ENCODE measurements at places on chromosomes 7 and 10.

GRCh38 chr10:44589181-44589943 lies 204.5 kb upstream of the CXCL12 start:
- no peak for DNase-seq

- DNase-seq, result no peak
Measured at GRCh38 chr7:151056283-151056665, 1.4 kb downstream of the CDK5 start.

- no peak for DNase-seq
Measured at GRCh38 chr10:19546224-19546623, 270.0 kb upstream of the PLXDC2 start.

DNA sequence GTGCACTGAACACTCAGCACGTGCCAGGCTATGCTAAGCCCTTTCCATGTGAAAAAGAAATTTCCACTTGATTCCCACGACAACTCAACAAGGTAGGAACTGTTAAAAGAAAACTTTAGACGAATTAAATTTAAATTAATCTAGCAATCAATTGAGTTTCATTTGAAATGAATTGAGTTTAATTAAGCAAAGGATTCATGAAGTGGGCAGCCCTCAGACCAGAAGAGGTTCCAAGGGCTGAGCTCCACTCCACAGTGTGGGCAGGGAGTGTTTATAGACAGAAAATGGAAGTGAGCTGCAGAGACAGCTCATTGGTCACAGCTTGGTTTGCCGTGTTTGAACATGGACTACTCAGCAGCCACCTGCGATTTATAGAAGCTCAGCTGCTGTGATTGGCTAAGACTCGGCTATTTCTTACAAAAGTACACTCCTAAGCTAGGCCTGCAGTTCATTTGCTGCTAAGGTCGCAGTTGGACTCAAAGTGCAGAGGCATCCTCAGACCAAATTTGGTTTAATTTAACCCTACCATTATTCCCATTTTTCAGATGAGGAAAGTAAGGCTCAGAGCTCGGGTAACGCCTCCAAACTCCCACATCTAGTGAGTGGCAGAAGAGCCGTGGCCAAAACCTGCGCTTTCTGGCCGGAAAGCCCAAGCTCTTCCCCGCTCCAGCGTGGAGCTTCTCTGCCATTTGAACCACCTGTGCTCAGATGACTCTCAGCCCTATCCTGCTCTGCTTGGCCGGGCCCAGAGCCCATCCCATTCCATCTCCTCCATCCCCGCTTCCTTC lies 24.9 kb downstream of the CALML3 start:
- no peak for DNase-seq

GRCh38 chr7:69534461-69535041 lies 63.7 kb upstream of the AUTS2 start:
- no peak for DNase-seq

GRCh38 chr7:151150388-151150787 lies 17.1 kb downstream of the GBX1 start:
- no peak for DNase-seq

- DNase-seq, result peak; percentile 83
Measured at GRCh38 chr10:35195361-35196306, 69.0 kb downstream of the CREM start.

GRCh38 chr10:8301831-8302230 lies 247.3 kb downstream of the GATA3 start:
- no peak for DNase-seq

- no peak for DNase-seq
Measured at GRCh38 chr10:71601273-71601672, 118.3 kb downstream of the C10orf105 start.

DNA sequence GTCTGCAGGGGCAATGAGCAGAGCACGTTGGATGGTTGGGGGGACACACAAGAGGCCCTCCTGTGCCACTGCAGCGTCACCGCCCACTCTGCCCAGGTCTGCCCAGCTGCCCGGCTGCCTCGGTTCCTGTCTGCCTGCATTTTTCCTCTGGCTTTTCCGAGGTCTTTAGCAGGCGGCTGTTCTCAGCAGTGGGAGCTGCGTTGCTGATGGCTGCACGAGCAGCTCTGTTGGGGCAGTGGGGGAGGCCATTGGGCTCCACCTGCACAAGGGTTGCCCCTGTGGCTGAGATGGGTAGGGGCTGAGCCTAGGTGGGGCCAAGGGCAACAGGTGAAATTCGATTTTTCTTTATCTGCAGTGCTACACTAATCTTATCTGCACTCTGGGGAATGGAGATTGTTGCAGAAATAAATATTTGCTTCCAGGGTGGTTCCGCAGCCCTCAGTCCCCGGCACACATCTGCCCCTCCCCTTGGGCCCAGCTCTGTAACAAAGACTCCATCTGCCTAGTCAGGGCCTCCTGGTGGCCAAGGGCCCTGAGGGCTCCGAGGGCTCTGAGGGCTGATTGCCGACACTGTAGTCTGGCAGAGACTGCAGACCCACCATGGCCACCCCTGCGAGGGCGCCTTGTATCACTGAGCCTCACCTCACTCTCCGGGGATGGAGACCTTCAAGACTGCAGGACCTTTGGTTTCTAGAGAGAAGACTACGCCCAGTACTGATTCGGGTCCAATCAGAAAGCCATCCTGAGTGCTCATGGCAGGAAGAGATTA lies 141.7 kb upstream of the SHH start:
- DNase-seq, result no peak

DNA sequence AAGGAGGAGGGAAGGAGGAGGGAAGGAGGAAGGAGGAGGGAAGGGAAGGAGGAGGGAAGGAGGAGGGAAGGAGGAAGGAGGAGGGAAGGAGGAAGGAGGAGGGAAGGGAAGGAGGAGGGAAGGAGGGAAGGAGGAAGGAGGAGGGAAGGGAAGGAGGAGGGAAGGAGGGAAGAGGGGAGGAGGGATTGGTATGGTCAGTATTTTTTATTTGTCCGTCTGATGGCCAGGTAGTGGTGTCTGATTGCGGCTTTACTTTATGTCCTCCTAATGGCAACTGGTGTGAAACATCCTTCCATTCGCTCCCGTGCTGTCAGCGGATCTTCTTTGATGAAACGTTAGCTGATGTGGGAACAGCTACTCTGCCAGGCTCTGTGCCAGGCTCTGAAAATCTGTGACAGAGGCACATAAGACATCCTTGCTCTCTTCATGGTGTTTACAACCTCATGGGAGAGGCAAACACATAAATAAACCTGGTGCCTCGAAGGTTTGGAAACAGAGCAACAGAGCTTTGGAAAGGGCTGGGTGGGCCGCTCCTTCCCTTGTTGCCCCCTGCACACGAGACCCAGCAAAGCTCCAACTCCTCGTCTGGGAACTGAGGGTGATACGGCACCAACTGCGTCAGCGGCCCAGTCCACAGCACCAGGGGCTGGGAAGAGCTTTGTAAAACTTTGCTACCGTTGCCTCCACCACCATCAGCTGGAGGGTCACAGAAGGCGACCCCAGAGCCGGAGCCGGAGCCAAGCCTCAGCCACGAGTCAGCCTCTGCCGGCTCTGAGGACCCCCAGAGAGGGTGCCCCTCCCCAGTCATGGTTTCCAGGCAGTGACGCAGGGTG lies 40.3 kb downstream of the PDGFA start:
- DNase-seq, result no peak

DNA sequence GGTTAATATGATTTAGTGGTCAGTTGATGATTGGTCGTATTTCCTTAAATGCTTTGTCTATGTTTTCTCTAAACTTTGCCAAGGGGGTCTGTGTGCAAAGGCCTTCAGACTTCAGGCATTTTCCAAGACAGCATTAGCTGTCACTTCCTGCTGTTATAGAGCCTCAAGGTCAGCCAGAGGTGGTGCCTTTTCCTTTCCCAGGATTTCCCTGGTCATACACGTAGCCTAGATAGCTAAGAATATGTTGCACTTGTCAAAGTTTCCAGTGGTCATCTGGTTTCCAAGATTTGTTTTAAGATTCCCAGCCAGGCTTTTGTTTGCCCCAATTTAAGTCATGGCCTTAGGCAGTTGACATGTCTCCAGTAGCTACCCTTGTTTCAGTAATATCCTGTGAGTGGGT lies 133.2 kb upstream of the IGFBP3 start:
- DNase-seq, result no peak

- DNase-seq, result no peak
Measured at GRCh38 chr7:51078653-51079052, 238.0 kb downstream of the COBL start.

- no peak for DNase-seq
Measured at GRCh38 chr10:84258034-84258695, 13.3 kb downstream of the RGR start.

DNA sequence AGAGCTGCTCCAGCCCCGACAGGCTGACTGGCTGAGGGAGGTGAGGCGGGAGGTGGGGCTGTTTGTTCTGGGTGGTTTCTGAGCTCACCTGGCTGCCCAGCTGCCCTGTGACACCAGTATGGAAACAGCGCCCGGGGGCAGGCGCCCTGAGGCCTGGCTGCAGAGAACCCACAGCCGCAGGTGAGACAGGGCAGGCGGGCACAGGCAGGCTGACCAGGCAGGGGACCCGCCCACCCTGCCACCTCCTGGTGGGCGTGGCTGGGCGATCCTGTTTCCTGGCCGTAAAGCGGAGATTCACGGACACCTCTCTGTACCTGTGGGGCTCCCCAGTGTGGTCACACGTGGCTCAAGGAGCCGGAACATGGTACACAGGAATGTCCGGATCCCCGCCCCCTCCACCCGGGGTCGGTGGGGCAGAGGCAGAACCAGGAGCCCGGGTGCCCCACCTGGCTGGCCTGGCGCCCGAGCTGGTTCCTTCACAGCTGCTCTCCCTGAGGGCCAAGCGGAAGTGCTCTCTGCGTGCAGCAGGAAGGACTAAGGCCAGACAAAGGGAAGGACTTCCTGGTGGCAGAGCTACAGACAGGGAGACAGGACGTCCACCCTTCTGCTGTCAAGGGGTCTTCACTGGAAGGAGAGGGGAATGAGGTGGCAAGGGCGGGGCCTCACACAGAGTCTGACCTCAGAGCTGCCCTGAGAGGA lies 3.9 kb downstream of the MICALL2 start:
- DNase-seq, result no peak

GRCh38 chr10:78505657-78506056 lies 472.0 kb downstream of the RPS24 start:
- DNase-seq, result no peak

DNA sequence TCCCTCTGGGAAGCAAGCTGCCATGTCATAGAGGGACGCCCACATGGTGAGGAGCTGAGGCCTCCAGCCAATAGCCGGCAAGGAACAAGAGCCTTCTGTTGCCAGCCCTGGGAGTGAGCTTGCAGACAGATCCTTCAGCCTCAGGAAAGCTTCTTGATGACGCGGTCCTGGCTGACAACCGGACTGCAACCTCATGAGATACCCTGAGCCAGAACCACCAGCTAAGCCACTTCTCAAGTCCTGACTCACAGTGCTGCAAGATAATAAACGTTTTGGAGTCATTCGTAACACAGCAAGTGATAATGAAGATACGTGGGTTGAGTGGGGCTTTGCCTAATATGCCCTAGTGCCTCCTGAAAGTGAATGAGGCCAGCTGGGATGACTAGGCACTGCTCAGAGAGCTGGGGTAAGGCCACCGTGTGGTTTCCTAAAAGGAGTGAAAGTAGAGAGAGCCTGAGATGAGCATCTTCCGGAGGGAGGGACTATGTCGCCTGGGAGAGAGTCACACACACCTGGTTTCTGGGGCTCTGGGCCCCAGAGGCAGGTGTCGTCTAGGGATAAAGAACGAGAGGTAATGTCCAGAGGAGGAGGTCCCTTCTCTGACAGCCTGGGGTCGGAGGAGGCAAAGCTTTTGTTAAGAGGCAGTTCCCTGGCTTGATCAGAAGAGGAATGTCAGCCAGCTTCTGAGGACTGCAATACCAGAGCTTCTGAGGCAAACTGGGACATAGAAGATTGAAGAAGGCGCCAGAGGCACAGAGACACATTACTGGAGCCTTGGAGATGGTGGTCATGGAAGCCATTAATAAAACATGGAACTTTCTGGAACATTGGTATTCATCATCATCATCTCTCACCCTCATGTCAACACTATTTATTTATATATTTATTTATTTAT lies 53.6 kb downstream of the PYROXD2 start:
- DNase-seq, result no peak

- DNase-seq, result no peak
Measured at GRCh38 chr7:18020138-18020715, 7.4 kb downstream of the PRPS1L1 start.

DNA sequence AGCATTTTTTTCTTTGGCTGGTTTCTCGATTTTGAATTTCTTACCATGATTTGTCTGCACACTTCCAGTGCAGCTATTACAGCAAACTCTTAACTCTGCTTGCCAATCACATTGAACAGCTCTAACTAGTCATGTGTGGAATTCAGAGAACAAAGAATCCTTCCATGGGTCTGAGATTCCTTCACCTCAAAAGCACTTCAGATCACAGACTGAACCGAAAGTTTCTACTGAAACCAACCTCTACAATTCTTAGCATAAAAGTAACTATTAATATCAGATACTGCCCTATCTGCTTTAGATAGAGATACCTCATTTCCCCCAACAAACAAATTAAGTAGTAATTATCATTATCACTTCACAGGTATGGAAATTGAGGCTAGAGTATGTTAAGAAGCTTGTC lies 56.5 kb upstream of the SP4 start:
- no peak for DNase-seq

DNA sequence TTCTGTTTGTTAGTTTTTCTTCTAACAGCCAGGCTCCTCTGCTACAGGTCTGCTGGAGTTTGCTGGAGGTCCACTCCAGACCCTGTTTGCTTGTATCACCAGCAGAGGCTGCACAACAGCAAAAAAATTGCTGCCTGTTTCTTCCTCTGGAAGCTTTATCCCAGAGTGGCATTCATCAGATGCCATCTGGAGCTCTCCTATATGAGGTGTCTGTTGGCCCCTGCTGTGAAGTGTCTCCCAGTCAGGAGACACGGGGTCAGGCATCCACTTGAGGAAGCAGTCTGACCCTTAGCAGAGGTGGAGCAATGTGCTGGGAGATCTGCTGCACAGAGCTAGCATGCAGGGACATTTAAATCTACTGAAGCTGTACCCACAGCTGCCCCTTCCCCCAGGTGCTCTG lies 26.7 kb upstream of the CROT start:
- no peak for DNase-seq

GRCh38 chr7:39623732-39624441 lies 515 bp downstream of the RALA start:
- DNase-seq, result no peak

Measured in KG1 (cell line).